Upper lobe of right lung (tissue), 1 donor: ENCODE measurements at places on chromosomes 2 and 18. TPM values are rescaled to one million over a fixed set of nuclear protein-coding genes. Genes with fewer than 3 reads are reported as not detected.
A peak's percentile ranks its signal among the peaks of the same experiment; 100 is the strongest.

- no peak for DNase-seq
Measured at GRCh38 chr2:139353874-139354273, 573.7 kb upstream of the NXPH2 start.

DNA sequence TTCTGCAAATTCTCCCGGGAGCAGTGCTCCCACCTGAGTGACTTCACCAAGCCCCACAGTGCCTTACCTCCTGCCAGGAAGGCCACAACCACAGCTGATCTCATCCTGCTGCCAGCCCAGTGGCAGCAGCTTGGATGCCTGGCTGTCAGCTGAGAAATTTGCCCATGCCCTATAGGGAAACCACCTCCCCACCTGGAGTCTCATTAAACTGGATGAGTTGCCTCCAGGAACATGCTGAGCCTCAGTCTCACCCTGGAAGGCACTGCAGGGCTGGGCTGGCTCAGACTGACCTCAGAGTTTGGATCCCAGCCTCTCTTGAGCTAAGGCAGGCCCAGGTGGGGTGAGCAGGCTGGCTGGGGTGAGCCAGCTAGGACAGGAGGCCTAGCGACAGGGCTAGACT lies 23.3 kb downstream of the REEP1 start:
- DNase-seq, result no peak

DNA sequence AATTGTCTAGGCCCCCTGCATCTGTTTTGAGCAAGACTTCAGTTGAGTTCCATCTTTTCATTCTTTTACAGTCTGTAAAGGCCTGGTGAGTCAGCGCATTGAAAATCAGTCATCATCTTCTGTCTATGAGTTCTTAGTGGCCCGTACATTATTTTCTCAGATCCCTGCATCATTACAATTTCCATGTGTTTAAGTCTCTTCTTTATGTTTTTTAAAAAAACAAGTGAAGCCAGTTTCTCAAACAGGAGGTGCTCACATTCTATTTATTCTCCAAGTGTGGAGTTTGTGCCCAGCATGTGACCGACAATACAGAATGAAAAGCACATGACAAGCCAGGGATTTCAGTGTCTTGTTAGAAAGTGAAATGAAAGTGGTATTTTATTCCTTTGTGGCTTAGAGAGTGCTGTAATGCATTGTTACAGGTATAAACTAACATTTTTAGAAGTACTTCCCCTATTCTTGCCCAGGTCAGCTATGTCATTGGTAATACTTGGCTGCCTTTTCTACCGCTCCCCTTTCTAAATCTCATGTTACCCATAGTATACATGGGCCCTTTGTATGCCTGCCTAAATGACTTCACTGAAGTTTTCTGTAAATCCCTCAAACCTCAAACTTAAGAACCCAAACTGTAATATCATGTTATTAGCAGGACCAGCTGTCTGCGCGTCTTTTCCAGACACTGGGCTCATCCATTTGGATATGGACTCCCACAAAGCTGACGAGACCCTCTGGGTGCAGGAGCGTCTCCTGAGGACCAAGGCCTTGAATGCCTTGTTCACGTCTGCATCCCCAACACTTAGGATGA lies 67.6 kb downstream of the FEZ2 start:
- no peak for DNase-seq

GRCh38 chr2:204691911-204692510 lies 146.7 kb downstream of the PARD3B start:
- DNase-seq, result no peak

- no peak for DNase-seq
Measured at GRCh38 chr2:105510761-105511528, 112.1 kb upstream of the FHL2 start.

- no peak for DNase-seq
Measured at GRCh38 chr2:54470266-54470938, 14.3 kb downstream of the SPTBN1 start.

- no peak for DNase-seq
Measured at GRCh38 chr18:69889009-69889408, 58.7 kb downstream of the CD226 start.

The SNTG2 gene
- 3.6 TPM for total RNA-seq

The PROKR1 gene
- total RNA-seq, result not detected

GRCh38 chr2:64646007-64646880 lies 7.5 kb downstream of the SERTAD2 start:
- DNase-seq, result peak; percentile 92

GRCh38 chr2:98573426-98573825 lies 34.9 kb downstream of the COA5 start:
- DNase-seq, result no peak

The C2orf66 gene
- total RNA-seq, result 0.38 TPM

GRCh38 chr2:220506466-220506865 lies 879.0 kb downstream of the SLC4A3 start:
- no peak for DNase-seq

GRCh38 chr2:105390454-105390853 lies 8.4 kb downstream of the FHL2 start:
- DNase-seq, result no peak

The HOXD11 gene
- total RNA-seq, result not detected

DNA sequence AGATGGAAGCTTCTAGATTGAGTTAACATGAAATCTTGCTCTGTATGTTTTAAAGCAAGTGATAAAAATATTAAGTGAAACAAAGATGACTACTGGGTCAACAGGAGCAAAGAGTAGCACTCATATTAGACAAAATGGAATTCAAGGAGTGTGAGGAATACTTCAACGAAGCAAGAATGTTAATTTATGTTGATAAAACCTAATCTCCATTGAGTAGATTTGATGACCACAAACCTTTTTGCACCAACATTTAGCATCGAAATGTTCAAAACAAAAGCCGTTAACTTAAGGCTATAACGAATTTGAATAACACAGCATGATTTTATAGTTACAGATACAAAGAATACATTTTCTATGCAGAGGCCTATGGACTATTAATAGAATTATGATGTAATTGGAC lies 35.7 kb downstream of the MRPS9 start:
- no peak for DNase-seq

- DNase-seq, result no peak
Measured at GRCh38 chr2:132620115-132620514, 49.9 kb downstream of the LYPD1 start.

GRCh38 chr2:27003857-27004256 lies 28.9 kb upstream of the TMEM214 start:
- DNase-seq, result no peak
